ENCODE measurements at places on chromosomes 13 and 19.

- DNase-seq: no peak
Observed at GRCh38 chr19:39943586-39943985, 9.2 kb upstream of the FCGBP start.

DNA sequence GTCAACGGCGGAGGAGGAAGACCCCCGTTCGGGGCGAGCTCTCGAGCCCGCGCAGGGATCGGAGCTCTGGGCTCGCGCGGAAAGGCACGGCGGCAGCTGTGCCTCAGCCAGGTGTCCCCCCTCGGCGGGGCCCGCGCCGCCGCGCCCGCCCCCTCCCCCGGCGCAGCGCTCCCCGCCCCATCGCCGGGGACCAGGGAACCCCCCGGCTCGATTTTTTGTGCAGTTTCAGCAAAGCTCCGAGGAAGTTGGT lies 110.0 kb downstream of the KCNRG start:
- no peak for DNase-seq

GRCh38 chr19:35587321-35587720 lies 1.3 kb downstream of the PMIS2 start:
- no peak for DNase-seq

DNA sequence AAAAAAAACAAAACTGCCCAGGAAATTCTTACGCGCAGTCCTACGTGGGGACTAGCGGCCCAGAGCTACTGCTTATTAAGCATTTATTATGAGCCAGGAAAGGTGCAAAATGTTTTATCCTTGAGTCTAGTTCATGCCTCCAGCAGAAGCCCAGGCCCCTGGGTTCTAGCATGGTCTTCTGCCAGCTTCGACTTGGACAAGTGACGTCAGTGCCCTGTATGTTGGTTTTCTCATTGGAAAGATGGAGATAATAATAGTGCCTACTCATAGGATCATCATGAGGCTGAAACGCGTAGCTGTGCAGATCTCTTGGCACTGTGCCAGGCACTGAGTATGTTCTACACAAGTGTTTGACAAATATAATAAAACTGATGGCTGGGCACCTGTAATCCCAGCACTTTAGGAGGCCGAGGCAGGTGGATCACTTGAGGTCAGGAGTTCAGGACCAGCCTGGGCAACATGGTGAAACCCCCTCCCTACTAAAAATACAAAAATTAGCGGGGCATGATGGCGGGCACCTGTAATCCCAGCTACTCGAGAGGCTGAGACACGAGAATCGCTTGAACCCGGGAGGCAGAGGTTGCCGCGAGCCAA lies 12.4 kb upstream of the SULT2B1 start:
- no peak for DNase-seq

- DNase-seq: no peak
Observed at GRCh38 chr13:42894765-42895243, 97.2 kb downstream of the EPSTI1 start.

GRCh38 chr13:107808389-107808788 lies 406.9 kb downstream of the LIG4 start:
- DNase-seq: no peak

- no peak for DNase-seq
Observed at GRCh38 chr13:91401920-91402319, 3.5 kb downstream of the GPC5 start.
